ENCODE measurements at places on chromosomes 4 and X.

- DNase-seq, result no peak
Measured at GRCh38 chr4:56477192-56477702, 9.8 kb downstream of the SRP72 start.

DNA sequence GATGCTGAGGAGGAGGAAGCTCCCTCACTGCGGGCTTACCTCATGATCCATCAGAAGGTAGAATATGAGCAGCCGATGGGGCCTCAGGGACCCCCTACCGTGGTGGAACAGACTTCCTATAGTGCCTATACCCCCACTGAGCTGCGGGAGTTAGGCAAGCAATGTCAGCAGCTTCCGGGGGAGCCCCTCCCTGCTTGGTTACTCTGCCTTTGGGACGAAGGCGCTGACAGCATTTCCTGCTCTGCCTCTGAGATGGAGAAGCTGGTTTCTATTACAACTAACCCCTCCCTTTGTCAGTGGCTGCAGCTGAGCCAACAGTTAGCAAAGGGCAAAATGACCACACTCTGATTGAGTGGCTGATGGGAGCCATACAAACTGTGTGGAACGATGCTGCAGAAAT is 430.7 kb downstream of the IDS start:
- no peak for DNase-seq

DNA sequence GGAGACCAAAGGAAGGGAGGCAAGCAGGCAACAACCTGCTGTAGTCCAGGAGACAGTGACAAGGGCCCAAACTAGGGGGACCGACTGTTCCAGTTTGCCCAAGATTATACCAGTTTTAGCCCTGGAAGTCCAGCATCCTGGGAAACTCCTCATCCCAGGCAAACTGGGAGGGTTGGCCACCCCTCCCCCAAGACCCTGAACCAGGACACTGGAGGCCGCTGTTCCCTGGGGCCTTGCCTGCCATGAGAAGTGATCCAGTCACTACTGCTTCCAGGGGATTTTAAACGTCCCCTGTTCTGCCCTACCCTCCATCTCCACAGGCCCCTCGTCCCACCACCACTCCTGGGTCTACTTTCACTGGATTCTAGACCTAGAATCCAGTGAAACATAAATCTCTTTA is 4.3 kb upstream of the DGAT2L6 start:
- DNase-seq, result no peak

GRCh38 chr4:99615170-99615820 is 40.7 kb downstream of the MTTP start:
- DNase-seq, result no peak

DNA sequence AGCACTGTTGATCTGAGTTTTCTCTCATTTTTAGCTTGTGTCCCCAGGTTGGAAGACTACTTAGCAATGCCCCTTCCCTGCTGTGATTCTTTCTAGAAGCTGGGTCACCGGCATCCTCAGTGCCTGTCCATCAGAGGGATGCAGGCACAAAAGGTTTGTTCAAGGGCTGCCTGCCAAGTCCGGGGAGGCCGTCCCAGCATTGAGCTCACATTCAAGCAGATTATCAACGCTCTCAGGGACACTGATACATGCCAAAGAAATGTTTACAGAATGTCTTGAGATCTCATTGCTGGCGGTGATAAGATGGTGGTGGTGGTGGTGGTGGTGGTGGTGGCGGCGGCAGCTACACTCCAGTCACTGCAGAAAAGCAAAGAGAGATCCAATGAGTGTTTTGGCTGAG is 79.6 kb upstream of the VCX3A start:
- DNase-seq, result no peak

DNA sequence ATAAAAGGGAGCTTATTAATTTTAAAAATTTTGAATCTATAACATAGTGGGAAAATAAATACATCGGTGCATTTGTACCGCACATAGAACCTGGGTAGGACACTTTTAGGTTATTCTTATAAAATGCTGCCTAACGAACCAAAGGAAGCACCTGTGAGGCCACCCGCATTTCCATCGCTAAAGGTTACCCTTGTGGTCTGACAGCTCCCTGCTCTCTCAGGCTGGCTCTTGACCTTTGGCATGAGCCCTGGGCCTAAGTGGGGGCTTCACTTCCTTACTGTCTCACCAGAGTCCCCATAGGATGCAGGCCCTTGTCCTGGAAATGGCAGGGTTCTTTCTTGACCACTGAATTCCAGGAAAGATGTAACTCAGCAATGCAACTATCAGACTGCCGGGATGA is 46.0 kb downstream of the HADH start:
- no peak for DNase-seq

DNA sequence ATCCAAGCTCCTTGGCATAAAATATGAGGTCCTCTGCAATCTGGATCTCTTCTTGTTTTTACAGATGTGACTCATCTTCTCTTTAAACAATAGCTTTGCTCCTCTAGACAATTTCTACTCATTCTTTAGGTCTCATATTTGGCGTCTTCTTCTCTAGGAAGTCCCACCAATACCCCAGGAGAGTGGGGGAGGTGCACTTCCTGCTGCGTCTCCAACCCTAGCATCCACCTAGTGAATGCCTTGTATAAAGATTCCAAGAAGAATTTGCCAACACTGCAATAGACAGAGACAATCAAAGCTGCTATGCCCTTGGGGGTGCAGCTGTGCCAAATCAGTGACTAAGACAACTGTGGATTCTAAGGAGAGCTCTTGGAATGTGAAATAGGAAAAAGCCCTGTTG is 45.7 kb upstream of the SLC10A7 start:
- no peak for DNase-seq

DNA sequence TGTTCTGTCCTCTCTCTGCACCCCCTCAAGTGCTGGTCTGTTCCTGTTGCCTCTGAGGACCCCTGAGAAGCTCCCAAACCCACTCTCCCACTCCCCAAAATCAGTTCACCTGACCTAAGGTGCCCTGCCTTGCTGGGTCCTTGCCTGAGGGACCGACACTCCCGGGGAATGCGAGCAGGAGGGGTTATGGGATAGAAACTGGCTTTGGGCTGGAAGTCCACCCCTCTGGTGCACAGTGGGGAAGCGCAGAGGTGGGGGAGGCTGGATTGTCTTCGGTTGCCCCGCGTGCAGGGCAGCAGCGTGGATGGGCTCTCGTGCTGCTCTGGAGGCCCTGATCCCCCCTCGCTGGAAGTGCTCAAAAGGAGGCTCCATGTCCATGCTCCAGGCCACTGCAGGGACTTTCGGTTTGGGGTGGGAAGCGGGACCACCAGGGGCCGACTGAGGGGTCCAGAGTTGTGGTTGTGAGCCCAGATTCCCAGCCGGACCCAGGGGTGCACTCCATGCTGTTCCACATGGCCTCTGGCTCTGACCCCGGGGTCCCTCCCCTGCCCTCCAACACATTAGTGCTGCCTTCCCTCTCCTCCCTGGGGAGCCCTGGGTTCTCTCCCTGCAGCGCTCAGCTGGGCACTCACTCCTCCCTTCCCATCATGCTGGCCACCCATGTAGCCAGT is 7.6 kb downstream of the SORCS2 start:
- DNase-seq, result no peak

DNA sequence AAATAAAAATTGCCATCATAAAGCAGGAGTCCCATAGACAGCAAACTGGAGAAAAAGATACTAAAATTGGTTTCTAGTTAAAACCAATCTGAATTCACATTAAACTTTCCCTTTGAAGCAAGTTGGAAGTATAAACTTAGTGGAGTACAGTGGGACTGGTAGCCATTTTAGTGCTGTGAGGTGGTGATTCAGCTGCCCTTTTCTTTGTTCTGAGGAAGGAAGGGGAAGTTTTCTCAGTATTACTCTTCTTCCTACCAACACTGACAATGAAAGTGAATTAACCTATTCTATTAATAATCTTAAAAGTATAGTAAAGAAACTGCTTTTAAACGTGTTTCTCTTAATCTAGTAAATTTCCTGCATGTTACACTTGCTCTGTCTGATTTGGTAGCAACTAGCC is 36.7 kb downstream of the SLC9A6 start:
- no peak for DNase-seq

- DNase-seq, result no peak
Measured at GRCh38 chrX:108438110-108438623, at the start of gene COL4A6. COL4A6 (minus strand) TSS chrX:108438422; CDS start chrX:108438196, 226 bp downstream.

- DNase-seq, result no peak
Measured at GRCh38 chr4:33948921-33949320, 2295.4 kb downstream of the ARAP2 start.

DNA sequence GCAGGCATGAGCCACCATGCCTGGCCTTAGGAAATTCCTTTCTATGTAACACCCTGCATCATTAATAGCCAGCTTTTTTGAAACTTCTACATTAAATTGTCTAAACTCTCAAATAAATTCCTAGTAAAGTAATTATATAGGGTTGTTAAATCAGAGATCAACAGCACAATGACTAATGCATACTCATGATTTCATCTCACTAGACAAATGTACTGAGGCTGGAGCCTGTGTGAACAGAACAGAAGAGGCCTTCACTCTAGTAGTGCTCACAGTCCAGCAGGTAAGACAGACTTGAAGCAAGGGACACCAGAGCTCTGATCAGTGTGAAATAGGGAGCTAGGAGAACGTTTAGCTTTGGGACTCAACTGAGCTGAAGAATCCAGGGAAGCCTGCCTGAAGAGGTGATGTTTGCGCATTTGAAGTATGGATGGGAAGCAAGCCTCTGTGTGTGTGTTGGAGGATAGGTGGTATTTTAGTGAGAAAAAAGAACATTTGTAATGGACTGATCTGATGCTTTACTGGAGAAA is 3.9 kb downstream of the ZFP42 start:
- DNase-seq, result no peak

DNA sequence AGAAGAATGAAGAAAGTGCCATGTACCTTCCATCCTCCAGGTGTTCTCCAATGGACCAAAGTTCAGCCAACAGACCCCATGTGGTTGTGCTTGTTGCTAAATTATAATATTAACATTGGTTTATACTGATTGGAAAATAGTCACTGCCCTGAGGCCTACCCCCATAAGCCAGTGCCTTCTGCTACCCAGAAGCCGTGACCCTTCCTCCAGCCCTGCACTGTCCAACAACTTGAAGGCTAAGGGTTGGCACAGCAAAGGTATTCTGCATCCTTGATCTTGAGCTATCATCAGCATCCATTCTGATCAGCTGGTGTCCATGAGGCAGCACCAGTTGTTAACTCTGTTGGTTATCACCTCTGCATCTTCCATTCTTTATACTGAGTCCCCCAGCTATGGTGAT is 66.2 kb upstream of the BMPR1B start:
- no peak for DNase-seq

- no peak for DNase-seq
Measured at GRCh38 chrX:53686151-53686885, at the start of gene HUWE1. HUWE1 (minus strand) TSS chrX:53686719; CDS start chrX:53654107, 32,612 bp downstream.

GRCh38 chrX:110851780-110852179 is 56.2 kb upstream of the CHRDL1 start:
- no peak for DNase-seq

GRCh38 chrX:10474913-10475568 is 145.3 kb downstream of the MID1 start:
- no peak for DNase-seq

DNA sequence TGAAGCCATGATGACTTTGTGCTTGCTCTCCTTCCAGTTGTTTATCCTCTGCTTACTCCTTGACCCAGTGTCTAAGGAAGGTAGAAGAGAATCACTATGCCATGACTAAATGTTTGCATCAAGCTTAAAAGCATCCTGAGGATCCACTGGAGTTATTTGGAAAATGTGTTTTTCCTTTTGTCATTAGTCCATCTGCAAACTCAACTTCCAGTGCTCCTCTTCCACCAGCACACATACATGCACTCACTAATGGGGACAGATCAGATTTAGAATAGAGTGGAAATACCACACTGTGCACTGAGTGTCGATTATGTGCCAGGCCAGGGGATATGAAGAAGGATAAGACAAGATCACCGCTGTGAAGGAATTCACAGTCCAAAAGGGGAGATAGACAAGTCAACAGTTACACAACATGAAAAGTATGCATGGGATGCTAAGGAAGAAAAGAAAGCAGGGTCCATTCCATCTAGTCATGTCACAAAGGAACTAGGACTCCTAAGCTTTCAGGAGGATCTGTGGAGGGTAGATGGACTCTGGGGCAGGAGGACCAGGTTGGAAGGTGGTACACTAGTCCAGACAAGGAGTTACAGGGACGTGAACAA is 1.9 kb downstream of the OCIAD2 start:
- no peak for DNase-seq

- DNase-seq, result no peak
Measured at GRCh38 chr4:85411386-85411785, 63.6 kb upstream of the ARHGAP24 start.

- no peak for DNase-seq
Measured at GRCh38 chr4:28835501-28835900, 1884.7 kb upstream of the PCDH7 start.

DNA sequence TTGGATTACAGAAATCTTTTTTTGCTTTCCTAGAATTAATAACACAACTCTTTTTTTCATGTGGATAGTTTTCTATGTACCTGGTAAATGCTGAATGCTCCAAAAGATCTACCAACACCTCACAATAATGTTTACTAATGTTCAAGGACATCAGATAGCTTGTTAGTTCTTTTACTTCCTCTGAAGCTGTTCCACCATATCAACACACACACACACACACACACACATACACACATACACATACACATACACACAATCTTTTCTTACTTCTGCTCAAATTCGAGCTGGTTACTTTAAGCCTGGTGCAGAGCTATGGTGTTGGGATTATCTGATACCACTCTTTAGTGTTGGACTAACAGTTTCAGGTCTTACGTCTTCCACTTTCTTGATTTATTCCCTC is 28.3 kb upstream of the TMPRSS11D start:
- DNase-seq, result no peak

DNA sequence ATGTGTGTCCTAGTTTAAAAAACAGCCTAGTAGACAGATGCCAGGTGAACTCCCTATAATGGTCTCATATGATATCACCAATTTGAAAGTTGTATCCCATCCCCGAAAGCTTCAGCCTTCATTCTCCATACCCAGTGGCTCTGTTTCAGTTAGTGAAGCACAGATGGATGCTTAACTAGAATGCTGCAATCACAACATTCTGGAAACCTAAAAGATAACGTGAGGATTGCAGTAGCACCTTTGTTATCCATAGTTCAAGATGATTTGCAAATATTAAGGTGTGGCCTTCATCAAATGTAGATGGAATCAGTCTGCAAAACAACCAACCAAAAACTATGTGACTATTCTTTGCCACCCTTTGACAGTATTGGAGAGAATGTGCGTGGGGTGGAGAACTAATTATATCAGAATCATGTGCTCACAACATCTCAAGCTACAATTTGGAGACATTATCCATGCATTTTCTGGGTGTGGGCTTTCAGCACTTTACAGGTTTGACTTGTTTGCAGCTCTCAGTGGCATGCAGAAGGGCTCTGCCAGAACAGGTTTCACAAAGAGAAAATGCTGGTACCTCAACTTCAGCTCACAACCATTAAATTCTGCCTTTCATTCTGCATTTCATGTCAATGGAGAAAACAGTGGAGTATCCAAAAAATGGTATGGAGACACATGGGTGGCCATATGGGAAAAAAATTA is 18.3 kb upstream of the PPID start:
- DNase-seq, result no peak

DNA sequence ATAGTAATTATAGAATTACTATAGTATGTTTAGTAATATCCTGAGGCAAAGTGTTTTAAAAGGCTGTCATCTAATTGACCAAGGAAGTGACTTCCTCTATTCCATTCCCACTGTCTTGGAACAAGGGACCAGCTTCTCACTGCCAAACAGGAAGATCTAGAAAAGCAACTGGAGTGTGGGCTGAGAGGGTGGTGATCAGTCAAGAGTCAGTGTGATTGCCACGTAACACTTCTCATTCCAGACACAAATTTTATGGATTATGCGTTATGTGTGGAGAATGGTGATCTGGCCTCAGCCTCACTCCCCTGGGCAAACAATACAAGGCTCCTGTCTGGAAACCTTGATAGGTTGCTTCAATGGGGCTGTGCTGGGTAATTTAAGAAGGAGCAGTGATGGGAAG is 60.0 kb downstream of the RRAGB start:
- no peak for DNase-seq
